Foreskin melanocyte (primary cell): ENCODE measurements at places on chromosomes 4 and X.

DNA sequence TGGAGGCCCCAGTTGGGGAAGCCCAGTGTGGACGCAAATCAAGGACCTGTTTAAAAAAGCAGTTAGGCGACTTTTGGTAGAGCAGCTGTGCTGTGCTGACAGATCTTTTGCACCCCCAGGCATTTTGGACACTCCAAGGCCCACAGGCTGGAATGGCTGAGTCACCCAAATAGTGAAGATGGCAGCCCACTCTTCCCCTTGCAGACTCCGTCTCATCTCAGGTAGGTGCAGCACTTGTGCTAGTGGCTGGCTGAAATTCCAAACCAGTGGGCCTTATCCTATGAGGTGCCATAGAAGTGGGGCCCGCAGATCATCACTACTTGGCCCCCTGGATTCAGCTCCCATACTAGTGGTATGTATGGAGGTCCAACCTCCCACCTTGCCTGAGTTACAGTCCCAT lies 42.8 kb downstream of the CPXCR1 start:
- no peak for DNase-seq

- DNase-seq = no peak
These were observed 70.9 kb upstream of the ARHGEF9 start for GRCh38 chrX:63855896-63856295.

GRCh38 chr4:26175006-26175786 lies 145.6 kb upstream of the RBPJ start:
- DNase-seq = no peak

DNA sequence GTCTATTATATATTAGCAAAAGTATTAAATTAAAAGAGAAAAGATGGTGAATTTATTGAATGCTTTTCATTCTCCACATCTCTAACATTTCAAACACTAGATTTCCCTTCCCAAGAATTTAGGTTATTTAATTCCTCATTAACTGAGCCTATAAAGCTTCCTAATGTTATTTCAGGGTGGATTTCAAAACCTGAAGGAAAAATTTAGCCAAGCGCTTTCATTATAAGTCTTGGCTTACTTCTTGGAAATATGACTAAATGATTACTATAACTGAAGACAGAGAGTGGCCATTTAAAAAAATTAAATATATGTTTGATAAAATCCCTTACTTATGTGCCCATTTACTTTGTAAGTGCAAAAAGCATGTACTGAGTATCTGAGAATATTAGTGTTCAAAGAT lies 141.8 kb upstream of the ARSJ start:
- no peak for DNase-seq

- DNase-seq = no peak
These were observed 7.5 kb downstream of the DTHD1 start for GRCh38 chr4:36288731-36289426.

GRCh38 chr4:111636961-111637585 lies 508.2 kb upstream of the FAM241A start:
- DNase-seq = no peak

GRCh38 chr4:8010618-8011017 lies 71.0 kb upstream of the AFAP1 start:
- peak; percentile 80 for DNase-seq

DNA sequence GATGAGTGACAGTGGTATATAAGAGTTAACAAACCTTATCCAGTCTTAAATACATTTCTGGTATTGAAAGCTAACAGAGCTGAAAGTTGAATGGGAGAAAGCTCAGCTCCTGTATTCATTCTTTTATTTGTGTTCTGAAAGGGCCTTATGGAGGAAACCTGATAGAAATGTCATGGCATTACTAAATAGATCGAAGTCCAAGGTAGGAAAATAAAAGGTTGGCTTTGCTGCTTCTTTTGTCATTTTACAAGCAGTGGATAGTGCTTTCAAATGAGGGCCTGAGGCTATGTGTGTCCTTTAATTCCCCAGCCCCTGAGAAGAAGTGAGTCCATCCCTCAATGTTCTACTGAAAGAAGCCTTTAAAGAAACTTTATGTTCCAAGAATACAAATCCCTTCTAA lies 974.3 kb upstream of the INTU start:
- DNase-seq = no peak

DNA sequence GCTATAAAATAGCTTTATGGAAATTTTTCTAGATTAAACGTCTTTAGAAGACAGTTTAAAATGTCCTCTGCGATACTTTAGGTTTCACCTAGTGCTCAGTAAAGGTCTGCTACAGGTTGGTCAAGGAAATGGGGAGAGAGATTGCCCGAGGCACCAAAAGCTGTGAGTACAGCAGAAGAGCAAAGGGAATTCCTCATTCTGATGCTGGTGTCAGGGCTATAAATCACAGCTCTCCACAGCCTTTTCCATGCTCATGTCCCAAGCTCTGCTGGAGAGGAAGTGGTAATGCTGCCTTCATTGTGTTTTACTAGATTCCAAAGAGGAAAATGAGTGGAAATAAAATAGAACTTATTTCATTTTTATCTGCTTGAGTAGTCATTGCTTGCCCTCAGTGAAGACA lies 2060.4 kb downstream of the ARAP2 start:
- no peak for DNase-seq

GRCh38 chr4:138963412-138963811 lies 52.2 kb upstream of the NOCT start:
- no peak for DNase-seq

DNA sequence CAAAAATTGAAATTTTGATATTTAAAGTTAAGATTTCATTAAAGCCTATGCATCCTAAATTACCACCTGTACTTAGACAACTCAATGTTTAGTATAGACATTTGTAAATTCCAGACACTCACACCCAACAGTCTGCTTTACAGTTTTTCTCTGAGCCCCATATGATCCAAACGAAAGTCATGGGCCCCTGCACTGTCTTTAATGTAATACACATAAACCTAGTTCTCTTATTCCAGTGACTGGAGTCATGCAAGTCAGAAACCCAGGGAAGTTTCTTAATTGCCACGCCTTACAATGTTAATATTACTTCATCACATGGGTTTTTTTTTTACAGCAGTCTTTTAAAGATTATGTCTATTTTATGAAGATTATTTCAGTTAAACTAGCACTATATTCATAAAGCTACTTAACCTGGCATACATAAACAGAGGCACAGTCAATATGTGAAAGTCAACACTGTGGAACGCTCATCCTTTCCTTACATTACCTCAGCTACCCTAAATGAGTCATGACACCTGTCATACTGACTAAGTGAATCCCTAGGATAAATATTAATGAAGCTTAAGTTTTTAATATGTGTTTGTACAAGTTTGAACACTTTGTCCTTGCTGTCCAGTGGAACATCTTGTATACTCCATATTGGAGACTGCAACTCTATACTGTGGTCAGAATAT lies 67.7 kb upstream of the H2AZ1 start:
- DNase-seq = no peak

DNA sequence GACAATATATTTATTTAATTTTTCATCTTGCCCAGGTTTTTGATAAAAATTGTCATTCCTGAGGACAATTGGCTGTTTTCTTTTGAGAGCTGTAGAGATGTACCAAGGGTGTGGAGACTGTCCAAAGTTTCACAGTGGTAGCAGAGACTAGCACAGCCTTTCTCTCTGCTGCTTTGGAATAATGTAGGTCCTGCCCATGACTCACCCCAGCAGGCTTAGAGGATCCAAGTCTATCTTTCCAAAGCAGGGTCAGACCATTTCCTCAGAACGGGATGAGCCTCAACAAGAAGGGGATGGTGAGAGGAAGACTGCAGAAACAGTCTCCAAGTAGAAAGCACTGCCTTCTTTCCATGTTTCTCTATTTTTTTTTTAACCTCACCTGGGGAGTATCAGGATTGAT lies 131.5 kb upstream of the RPL34 start:
- DNase-seq = no peak

- DNase-seq = no peak
These were observed 87.3 kb downstream of the SLC2A9 start for GRCh38 chr4:9933956-9934355.

DNA sequence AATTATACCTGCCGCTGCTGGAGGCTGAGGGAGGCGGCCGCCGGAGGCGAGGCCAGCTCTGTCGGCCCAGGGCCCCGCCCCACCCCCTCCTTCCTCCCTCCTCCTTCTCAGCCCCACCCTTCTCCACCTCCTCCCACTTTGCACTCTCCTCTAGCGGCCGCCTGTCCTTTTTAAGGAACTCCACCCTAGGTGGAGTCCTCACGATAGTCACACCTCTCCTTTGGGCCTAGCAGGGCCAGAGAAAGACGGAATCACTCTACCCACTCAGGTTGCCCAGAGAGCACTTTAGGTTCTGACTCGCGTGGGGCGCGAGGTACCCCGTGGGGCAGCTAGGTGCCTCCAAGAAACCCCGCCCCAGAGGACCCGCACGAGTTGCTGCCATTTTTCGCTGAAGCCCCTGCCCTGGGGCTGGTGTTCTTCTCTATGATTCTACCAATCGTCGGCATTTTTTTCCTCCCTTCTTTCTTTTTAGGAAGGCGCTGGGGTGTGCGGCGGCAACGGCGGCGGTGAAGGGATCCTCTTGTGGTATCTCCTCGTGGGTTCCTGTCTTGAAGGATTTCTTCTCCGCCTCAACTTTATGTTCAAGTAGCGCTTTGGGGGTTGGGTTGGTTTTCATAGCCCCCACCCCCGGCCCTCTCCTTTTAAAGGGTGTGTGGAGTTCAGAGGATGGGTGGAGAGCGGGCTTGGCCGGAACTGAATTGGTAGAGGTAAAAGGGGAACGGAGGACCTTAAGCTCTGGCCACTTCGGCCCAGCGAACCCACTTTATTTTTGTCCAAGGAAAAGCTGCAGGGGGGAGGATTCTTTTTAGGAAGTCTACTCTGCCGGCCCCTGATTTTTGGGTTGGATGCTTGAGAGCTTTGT lies at the start of gene KLF8:
Gene KLF8 (plus strand): TSS at position 136 of the 862 bp plus-strand sequence. CDS start 979 bp downstream, outside the sequence.
- DNase-seq = no peak

- no peak for DNase-seq
These were observed 16.4 kb upstream of the PORCN start for GRCh38 chrX:48492293-48492910.

- no peak for DNase-seq
These were observed 45.0 kb downstream of the SNX25 start for GRCh38 chr4:185254434-185254833.

DNA sequence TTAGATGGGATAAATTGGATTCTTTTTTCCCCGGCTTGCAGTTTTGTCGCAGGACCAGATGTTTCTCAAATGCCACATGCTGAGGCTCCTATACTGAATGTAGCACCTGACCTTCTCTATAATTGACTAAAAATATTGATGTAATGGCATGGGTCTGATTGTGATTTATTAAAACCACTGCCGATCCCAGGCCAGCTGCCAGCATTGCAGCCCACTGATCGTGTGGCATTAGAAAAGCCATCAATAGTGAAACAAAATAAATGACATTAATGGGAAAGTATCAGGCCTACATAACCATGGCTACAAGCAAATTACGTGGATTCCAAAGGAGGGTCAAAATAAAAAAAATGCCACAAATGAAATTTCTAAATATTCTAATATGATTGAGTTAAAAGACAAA lies 98.7 kb downstream of the MAB21L2 start:
- no peak for DNase-seq

- DNase-seq = no peak
These were observed 29.6 kb downstream of the TEX11 start for GRCh38 chrX:70878902-70879301.

DNA sequence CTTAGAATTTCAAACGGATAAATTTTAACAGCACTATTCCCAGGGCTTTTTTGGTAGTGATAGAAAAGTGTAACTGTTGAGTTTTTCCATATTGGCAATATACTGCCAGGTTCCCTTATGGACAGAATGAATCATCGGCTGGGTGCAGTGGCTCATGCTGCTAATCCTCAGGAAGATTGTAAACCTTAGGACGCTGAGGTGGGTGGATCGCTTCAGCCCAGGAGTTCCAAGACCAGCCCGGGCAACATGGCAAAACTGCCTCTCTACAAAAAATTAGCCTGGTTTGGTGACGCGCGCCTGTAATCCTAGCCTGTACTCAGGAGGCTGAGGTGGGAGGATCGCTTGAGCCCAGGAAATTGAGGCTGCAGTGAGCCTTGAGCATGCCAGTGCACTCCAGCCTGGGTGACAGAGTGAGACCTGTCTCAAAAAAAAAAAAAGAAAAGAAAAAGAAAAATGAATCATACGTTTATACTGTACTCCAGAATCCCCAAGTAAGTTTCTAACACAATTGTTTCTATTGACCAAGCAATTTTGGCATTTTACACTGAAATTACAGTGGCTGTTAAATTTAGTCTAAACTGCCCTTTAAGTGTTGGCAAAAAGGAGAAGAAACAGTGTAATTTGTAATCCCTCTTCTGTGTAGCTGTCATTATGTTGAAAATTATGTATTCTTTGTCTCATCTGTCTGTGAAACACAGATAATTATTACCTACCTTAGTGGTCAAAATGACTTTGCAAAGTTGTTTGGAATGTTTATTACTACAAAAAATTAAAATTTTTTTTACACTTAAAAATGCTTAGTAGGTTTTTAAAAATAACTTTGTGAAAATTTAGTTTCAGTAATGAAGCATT lies 1.8 kb downstream of the SLC30A9 start:
- no peak for DNase-seq

- no peak for DNase-seq
These were observed 33.8 kb downstream of the CEP44 start for GRCh38 chr4:174317531-174317930.

GRCh38 chr4:114364857-114365256 lies 233.8 kb upstream of the UGT8 start:
- no peak for DNase-seq

DNA sequence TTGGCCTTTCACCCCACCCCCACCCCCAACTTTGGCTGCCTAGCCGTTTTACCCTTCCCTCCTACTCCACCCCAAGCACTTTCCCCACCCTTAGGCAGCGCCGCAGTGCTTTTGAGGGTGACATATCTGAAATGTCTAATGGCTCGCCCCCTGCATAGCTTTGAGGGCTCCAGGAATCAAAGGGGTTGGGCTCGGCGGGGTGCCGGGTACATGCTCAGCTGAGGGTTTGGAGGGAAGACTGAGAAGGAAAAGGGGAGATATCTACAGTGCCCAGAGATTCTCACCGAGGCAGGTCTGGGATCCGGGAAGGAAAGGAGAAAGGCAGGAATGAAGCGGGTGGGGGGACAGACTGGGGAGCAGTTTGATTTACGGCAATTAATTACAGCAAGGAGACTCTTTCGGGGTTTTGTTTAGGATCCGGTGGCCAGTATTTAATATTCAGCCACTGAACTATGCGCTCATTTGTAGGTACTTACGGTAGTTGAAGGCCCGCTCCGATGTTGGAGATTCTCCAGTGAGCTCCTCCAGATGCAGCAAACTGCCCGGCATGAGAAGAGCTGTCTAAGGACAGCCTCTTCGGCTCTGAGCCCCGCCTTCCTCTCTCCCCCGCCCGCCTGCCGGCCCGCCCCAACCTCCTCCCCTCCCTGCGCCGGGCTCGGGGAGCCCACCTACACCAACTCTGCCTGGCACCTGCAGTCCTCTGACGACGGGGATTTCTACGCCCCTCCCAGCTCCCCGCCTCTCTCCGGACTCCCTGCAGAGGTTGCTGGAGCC lies at the start of gene IGSF1:
Gene IGSF1 (minus strand): TSS at position 569 of the 774 bp plus-strand sequence. CDS start 2,632 bp downstream, outside the sequence.
- no peak for DNase-seq

- no peak for DNase-seq
These were observed 10.1 kb upstream of the SASH3 start for GRCh38 chrX:129769467-129770154.

GRCh38 chr4:71267244-71267643 lies 71.6 kb upstream of the SLC4A4 start:
- no peak for DNase-seq
